ENCODE measurements at places on chromosomes 2 and 18. TPM values are rescaled to one million over a fixed set of nuclear protein-coding genes. Genes with fewer than 3 reads are reported as not detected.

DNA sequence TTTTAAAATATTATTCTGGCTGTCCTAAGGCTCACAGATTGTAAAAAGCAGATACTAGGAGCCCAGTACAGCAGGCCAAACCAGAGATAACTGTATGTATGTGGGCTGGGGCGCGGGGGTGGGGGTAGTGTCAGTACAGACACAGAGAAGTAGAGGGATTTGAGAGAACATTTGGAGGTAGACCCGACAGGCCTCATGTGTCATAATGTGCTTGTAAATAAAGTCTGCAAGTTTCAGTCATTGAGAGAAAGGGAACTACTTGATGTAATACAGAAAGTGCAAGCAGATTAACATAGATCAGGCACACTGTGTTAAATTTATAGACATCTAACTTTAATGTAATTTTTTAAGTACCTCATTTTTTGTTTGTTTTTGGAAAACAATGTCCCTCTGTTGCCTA is 7.4 kb upstream of the POLI start:
- no peaks in the 10 kb centered on the region for H3K4me1 ChIP-seq
- H3K4me3 ChIP-seq, result no peak overlapping the region
- no peaks in the 10 kb centered on the region for H3K27me3 ChIP-seq

GRCh38 chr18:61991201-61991600 is 98.4 kb upstream of the RNF152 start:
- DNase-seq, result peak; percentile 18
- peak overlapping the region; percentile 60 for H3K27ac ChIP-seq
- peaks cover 9% of the 10 kb centered on the region for H3K4me1 ChIP-seq
- no peak overlapping the region for H3K4me3 ChIP-seq
- H3K27me3 ChIP-seq, result no peaks in the 10 kb centered on the region

GRCh38 chr2:39837856-39838453 is 58.9 kb upstream of the THUMPD2 start:
- no peak for DNase-seq
- no peaks in the 10 kb centered on the region for H3K36me3 ChIP-seq
- H3K4me1 ChIP-seq, result no peaks in the 10 kb centered on the region
- no peak overlapping the region for H3K27ac ChIP-seq
- no peaks in the 10 kb centered on the region for H3K27me3 ChIP-seq

Gene SLC38A11
- total RNA-seq, result under 0.01 TPM

Gene MC5R
- not detected for total RNA-seq

Gene HES6
- total RNA-seq, result not detected

Gene FBXO36
- total RNA-seq, result 8.8 TPM

Gene ELOA2
- total RNA-seq, result not detected
